ENCODE measurements at places on chromosomes 16 and 17. TPM values are rescaled to one million over a fixed set of nuclear protein-coding genes. Genes with fewer than 3 reads are reported as not detected.

DNA sequence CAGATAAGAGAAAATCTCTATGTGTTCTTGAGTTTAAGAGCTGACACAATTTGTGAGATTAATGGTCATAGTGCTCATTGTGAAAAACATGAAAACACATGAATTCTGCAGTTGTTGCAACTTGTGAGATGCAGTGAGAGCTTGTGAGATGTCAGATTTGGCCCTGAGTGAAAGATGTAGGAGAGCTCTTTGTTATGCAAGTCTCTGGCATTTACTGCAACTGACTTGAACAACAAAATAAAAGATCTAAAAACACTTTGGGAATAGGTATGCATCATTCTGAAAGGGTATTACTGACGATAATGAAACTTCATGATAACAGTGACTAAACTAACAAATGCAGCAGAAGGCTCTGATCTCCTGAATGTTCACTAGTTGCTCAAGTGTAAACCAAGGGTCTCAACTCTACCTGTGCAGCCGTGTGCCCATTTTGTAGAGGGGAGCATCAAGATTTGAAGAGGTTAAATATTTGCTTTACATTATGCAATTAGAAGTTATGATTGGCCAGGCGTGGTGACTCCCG lies 50.8 kb upstream of the SMIM36 start:
- no peak for DNase-seq

DNA sequence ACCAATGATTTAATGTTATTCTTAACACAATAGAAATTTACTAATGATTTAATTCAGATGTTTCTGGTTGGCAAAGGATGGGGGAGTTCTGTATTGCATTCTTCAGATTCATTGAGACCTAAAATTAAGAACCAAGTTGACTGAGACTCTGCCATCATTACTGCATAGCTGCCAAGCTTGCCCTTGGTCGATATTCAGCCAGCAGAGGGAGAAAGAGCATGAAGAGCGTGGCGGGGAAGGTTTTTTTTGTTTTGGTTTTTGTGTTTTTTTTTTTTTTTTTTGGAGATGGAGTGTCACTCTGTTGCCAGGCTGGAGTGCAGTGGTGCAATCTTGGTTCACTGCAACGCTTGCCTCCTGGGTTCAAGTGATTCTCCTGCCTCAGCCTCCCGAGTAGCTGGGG lies 659.4 kb upstream of the EEF2KMT start:
- no peak for DNase-seq

DNA sequence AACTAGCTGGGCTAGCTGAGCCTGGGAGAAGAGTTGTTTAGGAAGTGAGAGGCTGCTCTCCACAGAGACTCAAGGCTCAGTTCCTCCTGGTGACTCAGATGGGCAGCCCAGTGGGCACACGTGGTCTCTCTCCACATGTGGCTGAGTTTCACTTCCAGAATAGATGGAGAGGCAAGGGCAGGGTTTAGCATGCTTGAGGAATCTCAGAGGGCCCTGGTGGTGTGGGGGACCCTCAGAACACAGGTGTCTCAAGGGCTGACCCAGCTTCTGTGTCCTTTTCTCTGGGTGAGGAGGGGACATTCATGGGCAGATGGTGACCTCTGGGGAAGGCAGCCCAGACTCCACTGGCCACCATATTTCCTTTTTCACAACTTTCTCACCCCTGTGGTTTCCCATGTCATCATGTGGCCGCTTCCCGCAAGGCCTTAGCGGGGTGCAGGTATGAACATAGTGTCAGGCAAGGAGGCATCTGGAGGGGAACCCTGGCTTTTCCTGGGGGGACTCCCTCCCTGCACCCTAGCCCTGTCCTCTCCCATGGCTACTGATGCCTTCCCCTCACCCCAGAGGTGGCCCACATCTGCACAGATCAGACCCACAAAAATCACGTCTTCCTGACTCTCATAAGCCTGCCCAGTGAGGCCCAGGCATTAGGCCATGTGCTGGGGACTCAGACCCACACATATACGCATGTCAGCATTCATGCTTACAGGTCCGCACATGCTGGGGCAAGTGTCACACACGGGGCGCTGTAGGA lies 3.3 kb downstream of the GRN start:
- DNase-seq, result peak; percentile 50

DNA sequence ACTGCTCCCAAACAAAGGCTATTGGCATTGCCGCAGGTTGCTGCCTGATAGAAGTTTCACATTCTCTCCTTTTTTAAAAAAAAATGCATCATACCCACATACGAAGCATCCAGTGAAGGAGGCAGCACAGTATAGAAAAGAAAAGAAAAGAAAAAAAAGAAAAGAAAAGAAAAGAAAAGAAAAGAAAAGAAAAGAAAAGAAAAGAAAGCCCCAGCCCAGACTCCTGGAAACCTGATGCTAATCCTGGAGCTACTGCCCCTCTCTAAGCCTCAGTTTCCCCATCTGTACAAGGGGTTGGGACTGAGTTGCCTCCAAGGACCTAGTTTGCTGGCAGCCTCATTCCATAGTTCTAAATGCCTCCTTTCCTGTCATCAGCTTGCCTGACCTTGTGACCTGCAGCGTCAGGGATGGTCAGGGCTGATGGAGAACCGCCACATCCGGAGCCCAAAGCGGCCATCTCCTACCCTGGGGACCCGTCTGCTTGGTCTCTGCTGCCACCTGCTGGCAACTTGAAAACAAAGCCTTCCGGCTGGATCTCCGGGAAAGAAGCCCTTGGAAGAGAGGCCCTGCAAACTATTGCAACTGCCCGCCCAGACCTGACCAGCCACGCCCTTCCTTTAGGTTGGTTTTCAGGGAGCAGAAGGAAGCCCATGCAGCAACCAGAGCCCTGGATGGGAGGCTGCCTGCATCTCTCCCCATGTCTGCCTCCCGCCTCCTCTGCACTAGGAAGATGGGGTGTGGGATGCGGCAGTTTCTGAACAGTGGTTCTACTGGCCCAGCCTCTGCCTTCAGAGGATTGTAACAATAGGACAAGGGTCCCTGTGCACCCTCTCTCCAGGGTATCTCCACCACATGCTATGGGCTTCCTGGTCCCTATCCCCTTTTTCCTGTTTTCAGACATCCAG lies 13.0 kb downstream of the AIPL1 start:
- peak; percentile 76 for DNase-seq

DNA sequence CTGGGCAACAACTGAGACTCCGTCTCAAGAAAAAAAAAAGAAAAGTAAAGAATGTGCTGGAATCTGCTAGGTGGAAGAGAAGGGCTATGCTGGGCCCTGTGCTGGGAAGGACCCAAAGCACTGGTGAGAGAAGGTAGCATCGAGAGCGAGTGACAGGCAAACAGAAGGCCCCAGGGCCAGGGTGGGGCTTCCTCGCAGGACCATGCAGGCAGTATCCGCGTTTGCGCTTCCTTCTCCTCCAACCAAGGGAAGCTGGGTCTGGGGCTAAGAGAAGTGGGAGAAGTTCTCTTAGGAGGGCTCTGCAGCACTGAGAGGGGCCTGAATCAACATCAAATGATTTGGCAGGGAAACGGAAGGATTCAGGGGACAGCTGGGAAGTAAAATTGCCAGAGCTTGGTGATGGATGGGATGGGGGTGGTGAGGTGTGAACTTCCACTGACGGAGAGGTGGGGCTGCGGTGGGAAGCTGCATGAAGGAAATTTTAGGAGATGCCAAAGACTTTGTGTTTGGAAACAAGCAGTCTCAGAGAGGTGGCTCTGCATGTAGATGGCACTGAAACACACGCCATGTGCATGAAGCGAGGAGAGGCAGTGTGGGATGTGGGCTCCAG lies 5.2 kb upstream of the ECI1 start:
- DNase-seq, result no peak

DNA sequence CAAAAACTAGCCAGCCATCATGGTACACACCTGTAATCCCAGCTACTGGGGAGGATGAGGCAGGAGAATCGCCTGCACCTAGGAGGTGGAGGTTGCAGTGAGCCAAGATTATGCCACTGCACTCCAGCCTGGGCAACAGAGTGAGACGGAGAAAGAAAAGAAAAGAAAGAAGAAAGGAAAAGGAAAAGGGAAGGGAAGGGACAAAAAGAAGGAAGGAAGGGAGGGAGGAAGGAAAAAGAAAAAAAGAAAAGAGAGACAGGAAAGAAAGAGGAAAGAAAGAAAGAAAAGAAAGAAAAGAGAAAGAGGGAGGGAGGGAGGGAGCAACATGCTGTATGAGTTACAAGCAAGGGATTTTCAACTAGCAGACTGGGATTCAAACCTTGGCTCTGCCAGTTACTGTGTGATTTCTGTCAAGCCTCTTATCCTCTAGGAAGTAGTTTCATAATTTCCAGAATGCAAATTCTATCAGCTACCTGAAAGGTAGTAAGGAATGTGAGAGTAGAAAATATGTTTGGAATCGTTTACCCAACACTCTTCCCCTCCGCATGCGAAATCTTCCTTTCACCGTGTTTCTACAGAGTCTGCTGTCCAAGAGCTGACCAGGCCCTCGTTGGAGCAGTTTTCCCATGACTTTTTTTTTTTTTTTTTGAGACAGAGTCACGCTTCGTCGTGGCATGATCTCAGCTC lies 43.4 kb downstream of the VPS53 start:
- DNase-seq, result no peak

CD300LB gene
- total RNA-seq, result 0.24 TPM

PPP1R1B gene
- total RNA-seq, result 6.5 TPM

Measured in umbilical cord (tissue), 2 donors.